ENCODE measurements at places on chromosomes 13 and 19. TPM values are rescaled to one million over a fixed set of nuclear protein-coding genes. Genes with fewer than 3 reads are reported as not detected.

DNA sequence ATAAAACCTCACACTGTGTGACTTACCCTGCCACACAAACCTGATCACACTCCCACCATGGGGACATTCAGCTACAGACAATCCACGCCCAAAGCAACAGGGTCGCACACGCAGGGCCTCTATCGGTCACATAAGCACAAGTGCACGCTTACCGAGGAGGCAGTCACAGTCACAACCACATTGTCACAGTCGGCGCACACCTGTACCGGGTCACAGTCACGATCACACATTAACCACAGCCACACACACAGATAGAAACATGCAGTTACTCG is 579 bp downstream of the ZNF566 start:
- DNase-seq = no peak

CYP2A7 gene
- 0.40 TPM for polyA plus RNA-seq

CACTIN gene
- 23.2 TPM for polyA plus RNA-seq

- DNase-seq = no peak
These were observed 97.9 kb downstream of the GGACT start for GRCh38 chr13:100490692-100491091.

CATSPERD gene
- polyA plus RNA-seq = not detected

DNA sequence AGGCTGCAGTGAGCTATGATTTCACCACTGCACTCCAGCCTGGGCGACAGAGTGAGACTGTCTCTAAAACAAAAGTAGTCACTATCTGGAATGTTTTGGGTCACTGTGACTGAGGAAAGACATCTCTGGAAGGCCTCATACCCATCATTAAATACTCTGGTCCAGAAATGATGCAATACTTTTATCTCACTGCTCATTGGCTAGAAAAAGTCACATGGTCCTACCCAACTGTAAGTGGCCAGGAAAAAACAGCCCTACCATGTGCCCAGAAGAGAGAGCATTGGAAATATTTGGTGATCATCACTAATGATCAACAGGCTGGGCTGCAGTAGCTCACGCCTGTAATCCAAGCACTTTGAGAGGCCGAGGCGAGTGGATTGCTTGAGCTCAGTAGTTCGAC is 29.8 kb downstream of the PNPLA6 start:
- no peak for DNase-seq

DNA sequence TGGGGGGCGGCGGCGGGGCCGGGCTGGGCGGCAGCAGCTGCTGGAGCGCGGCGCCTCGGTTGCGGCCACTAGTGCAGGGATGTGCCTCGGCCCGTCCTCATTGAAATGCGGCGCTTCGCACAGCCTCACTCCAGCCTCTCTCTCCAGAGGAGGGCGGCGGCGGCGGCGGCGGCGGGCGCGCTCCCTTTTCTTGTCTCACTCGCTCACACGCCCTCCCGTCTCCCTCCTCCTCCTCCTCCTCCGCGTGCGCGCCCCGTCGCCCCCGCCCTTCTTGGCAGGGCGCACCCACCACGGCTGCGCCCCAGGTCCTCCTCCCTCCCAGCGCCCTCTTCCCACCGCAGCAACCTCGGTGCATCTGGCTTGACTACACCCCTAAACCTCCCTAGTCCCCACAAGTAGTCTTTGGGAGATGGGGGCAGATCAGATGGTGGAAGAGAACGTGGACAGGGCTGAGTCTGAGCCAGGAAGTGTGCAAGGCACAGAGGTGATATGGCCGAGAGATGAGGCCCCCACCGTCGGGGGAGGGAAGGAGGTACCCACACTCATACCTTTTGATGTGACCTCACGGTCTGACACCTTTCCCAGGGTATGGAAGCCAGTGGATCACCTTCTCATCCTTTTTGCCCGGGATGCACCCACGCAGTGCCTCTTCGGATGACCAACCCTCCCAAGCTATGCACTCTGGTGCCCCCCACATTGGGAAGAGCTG is at the start of gene DCLK1:
Gene DCLK1, minus strand, starts transcription at position 161 of the 709 bp plus-strand sequence.
- peak; percentile 42 for DNase-seq

- DNase-seq = no peak
These were observed 7.8 kb downstream of the ZNF350 start for GRCh38 chr19:51978882-51979281.
